ENCODE measurements at places on chromosomes 13 and 19.

DNA sequence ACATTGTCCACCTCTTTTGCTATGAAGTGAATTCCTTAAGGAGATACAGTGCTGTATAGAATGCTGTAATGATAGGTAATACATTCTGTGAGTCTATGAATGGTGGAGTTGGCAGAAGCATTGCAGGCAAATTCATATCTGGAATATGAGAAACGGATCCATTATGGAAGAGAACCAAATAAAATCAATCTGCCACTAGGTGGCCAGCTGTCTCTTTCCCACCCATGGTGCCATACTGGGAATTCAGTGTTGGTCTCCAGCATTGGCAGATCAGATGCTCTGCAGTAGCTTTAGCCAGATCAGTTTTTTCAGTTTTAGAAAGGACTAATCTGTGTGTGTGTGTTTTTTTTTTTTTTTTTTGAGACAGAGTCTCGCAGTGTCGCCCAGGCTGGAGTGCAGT lies 27.6 kb downstream of the DNAJC3 start:
- DNase-seq: no peak

GRCh38 chr19:19486343-19487076 lies 28.8 kb downstream of the TSSK6 start:
- no peak for DNase-seq

DNA sequence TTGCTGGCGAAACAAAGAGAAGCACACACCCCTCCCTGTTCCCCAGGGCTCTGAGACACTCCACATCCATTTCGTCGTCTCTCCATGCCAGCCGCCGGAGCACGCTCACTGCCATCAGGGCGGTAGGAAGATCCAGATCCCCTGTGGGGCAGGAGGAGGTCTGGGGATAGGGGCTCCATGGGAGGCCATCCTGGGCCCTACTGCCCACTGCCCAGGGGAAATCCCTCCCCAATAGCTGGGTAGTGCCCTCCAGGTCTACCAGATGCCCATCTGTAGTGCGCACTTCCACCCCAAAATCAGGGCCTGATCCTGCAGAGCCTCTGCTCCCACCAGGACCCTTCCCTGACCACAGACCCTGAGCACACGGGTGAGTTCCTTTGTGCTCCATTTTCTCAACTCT lies 80.3 kb downstream of the EFNB2 start:
- DNase-seq: no peak

DNA sequence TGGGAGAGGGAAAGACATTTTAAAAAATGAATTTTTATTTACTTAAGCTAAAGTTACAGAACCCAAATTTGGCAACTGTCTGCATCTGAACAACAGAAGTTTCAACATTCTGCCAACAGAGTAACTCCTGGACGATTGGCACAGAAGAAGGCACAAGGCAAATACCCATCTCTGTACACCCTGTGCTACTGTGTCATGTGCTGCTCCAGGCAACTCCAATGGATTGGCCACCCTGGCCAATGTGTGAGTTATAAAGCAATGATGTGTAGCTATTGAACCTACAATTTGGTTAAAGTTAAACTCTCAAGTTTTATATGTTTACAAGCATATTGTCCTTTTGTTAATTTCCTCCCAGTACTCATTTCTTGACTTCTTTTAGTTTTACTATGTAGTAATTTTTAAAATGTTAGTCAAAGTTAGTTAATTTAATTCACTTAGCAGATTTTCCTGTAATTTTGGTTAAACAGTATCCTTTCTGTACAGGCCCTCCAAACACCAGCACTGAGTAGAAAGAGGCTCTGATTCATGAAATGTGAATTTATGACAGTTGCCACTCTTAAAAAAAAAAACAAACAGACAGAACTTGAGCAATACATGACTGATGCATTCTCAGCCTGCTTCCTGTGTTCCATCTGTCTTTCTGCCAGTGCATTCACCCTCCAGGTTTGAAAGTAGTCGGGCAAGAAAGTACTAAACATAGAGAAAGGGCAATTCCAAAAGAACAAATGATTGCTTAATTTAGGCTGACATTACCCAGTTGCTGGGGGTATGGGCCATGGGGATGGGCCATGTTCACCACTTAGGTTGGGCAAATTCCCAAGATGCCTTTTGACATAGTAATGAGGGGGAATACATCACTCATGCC lies 5.9 kb downstream of the STARD13 start:
- DNase-seq: no peak

- no peak for DNase-seq
Measured at GRCh38 chr19:30719189-30719998, 347.2 kb downstream of the ZNF536 start.

GRCh38 chr13:107665926-107666458 lies 549.3 kb downstream of the LIG4 start:
- DNase-seq: no peak

- no peak for DNase-seq
Measured at GRCh38 chr19:2550431-2551171, 74.7 kb downstream of the GADD45B start.

DNA sequence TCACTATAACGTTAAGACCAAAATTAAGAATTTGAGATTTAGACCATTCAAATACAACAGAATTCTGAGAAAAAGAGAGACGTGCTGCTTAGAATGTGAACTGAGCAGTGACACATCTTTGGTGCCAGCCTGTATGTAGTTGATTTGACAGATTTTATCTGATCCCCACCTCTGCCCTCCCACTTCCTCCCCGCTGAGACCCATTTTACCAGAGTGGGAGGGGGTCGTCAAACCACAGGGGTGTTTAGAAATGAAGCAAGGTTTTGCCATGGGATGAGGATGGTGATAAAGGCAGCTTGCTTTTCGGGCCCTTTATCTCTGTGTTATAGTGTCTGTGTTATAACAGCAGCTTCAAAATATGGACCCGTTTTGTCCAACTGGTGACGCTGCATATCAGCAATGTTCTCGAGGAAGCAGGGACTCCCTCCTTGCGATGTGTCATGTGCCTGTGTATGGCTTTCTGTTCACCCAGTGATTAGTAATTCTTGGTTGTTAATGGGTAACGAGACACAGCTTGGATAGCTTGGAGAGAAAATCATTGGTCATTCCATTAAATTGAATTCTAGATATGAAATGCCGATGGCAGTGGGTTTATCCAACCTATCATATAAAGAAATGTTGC lies 125.0 kb downstream of the HS6ST3 start:
- no peak for DNase-seq

GRCh38 chr19:58252102-58252685 lies 23.5 kb downstream of the ZNF544 start:
- DNase-seq: no peak

GRCh38 chr13:48506092-48506701 lies 26.7 kb downstream of the RCBTB2 start:
- DNase-seq: no peak

DNA sequence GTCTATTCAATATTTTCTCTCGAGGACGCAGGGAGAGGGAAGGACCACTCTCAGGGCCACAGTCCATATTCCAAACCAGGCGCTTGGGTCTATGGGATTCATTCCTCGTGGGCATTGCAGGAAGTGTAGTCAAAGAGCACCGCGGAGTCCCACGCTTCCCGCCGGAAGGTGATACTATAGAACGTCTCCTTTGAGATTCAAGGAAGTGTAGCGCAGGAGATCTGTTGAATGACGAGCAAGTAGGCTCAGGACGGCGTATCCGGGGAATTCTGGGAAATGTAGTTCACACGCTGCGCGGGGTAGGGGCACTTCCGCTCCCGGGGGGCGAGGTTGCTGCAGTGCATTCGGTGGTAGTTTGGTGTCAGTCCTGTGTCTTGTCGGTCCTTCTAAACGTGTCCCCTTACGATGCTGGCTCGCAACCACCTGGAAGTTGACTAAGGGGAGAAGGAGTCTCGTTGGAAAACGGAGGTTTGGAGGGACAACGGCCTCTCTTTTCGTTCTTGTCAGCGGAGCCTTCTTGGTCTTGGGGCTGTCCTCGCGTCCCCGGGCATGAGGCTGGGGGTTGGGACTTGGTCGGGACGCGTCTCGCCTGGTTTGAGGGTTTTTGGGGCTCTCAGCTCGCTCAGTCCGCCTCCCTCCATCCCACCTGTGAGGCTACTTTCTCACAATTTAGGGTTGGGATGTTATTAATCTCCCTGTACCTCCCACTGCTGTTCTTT lies at the start of gene ZNF284:
TSS of gene ZNF284 (plus strand) at position 336 of the 719 bp plus-strand sequence. CDS start 4,231 bp downstream, outside the sequence.
- DNase-seq: no peak

DNA sequence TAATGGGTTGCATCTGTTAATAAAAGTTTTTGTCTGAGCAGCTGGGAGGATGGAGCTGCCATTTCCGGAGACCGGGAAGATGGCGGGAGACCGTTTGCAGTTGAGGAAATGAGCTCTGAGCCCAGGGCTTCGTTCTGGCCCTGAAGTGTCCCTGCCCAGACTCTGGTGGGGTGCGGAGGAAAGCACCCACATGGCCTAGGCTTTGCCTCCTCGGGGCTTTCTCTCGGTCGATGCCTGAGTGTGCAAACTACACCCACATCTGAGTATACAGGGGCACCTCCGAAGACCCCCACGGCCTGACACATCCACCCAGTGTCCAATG lies 15.6 kb upstream of the NANOS3 start:
- no peak for DNase-seq

DNA sequence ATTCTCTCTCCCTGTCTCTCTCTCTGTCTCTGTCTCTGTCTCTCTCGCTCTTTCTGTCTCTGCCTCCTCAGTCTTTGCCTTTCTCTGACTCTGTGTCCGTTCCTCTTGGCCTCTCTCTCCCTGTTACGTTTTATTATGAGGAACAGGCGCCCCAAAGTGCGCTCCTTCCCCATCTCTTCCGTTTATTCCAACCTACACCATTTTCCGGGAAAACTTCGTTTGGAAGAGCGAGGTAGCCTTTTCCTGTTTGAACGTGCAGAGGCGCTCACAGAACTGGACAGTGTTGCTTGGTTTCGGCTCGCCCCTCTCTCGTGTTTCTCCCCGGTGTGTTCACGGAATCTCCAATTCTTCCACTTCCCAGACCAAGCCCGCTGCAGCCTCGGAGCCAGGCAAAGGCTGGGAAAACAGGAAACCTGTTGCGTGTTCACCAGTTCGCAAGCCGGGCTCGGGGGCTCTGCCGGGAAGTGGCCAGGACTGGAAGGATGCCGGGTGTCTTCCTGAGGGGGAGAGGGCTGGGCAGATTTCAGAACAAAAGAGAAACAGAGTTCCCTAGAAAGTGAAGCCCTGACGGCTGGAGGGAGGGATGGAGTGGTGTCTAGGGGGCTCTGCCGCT lies 605 bp downstream of the TMEM255B start:
- DNase-seq: no peak

GRCh38 chr19:51689751-51690453 lies 3.2 kb upstream of the SPACA6 start:
- no peak for DNase-seq

- DNase-seq: no peak
Measured at GRCh38 chr19:47176071-47176626, 45.5 kb downstream of the SAE1 start.

- no peak for DNase-seq
Measured at GRCh38 chr13:80548915-80549314, 208.0 kb upstream of the SPRY2 start.

DNA sequence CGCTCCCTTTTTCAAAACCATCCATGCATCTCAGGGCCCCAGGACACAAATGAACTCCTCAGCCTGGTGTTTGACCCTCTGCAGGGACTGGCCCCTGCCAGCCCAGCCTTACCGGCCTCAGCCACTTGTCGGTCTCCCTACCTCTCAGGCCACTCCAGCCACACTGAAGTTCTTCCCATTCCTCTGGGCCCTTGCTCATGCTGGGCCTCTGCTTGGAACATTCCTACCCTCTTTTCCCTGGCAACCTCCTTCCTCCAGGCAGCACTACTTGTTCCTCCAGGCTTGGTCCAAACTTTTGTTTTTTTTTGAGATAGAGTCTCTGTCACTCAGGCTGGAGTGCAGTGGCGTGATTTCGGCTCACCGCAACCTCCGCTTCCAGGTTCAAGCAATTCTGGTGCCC lies 7.6 kb upstream of the EGLN2 start:
- no peak for DNase-seq

DNA sequence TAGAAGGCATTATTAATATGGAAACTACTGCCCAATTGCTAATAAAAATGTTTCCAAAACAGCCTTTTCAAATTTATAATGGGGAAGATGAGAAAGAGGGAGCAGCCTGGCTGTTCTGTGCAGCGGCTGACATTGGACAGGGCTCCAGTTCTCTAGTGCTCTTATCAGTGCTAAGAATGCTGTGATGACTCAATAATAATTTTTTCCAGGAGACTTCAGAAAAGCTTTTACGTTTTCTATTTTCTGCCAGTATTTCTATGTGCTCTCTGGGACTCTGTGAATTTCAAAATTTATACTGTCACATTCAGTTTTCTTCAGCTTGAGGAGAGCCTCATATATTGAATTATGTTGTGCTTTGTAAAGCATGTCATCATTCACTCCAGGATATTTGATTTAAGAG lies 209.6 kb downstream of the VWA8 start:
- no peak for DNase-seq

DNA sequence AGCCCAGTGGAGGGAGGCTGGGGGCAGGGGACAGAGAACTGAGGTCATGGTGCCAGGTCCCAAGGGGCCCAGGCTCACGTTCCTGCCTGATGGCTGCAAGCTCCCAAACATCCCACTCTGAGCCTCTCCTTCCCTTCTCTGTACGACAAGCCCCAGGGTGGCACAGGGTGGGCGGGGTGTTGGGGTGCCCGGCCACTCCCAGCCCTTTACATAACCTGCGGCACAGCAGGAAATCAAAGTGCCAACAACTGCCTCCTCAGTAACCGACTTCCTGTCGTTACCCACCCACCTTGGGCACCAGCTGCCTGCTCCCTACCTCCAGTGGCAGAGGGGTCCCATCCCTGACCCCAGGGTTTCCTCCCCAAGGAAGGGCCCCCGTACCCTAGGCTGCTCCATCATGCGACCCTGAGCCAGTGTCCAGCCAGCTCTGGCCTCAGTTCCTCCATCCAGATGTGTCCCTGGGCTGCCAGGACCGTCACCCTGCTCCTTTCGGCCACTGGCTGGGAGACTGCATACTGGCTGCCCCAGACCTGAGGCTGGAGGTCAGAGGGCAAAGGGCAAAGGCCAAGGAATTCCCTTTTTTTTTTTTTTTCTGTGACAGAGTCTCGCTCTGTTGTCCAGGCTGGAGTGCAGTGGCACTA lies 27.7 kb upstream of the NFIC start:
- no peak for DNase-seq

DNA sequence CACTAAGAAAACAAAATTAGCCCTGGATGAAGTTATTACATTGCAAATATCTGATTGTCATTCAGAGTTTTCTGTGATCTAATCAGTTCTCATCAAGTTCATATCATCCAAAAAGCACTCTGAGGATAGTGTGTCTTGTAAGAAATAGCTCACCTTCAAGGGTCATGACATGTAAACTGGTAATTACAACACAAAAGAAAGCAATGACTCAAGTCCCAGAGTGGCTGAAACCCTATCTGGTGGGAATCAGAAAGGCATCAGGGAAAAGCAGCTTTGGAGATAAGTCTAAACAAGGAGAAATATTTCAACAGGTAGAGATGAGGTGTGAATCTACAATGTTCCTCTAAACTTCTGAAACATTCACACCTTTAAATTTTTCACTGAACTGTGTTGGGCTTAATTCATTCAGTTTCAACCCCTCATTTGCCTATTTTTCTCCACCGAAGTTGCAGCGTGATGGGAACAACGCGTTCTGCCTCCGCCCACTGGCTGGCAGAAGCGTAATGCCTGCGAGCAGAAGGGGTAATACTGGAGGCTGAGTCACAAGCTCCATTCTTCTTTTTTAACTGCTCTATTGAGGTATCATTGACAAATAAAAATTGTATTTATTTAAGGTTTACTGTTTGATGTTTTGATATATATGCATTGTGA lies 155.2 kb upstream of the IPO5 start:
- no peak for DNase-seq

Measured in cortex of kidney (tissue), 1 donor.